Right cardiac atrium (tissue), 5 donors: ENCODE measurements at places on chromosomes 7 and 10.

DNA sequence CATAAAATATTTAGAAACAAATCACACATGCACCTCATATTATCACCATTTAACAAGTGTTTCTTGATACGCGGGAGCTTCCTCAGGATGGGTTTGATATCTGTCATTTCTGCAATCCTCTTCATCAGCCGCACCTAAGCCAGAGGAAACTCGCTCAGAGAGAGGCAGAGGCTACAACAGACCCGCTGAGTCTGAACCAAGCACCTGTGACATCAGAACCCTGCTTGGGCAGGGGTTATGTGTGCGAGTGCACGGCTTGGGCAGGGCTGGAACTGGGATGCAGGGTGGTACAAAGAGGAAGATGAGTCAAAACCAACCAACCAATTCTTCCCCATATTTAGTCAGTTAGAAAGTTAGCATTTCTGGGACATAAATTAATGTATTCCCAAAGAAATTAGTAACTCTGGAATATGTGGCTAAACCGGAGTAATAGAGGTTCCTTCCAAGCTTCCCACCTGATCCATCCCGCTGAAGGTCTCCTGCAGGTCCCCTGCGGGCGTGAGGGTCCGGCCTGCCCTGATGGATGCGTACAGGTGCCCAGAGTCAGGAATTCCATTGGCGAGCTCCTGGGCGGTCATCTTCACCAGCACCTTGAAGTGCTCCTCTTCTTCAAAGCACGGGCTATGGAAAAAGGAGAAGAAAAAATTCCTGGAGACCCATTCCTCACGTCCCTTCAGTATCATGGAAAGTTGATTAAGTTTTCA, 25.3 kb downstream of the PITRM1 start:
- DNase-seq, result no peak

- DNase-seq, result no peak
These were observed 215.5 kb downstream of the INHBA start for GRCh38 chr7:41487229-41487940.

DNA sequence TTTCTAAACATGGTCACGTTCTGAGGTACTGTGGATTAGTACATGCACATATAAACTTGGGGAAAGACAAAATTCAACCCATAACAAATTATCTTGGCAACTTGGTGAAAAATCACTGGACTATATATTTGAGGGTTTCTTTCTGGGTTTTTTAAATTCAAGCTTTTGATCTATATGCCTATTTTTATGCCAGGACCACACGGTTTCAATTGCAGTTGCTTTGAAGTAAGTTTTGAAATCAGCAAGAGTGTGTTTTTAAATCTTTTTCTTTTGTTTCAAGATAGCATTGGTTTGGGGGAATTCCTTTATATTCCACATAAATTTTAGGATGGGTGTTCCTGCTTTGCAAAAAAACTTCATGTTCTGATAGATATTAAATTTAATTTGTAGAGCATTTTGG, 406.4 kb upstream of the VWC2 start:
- no peak for DNase-seq

DNA sequence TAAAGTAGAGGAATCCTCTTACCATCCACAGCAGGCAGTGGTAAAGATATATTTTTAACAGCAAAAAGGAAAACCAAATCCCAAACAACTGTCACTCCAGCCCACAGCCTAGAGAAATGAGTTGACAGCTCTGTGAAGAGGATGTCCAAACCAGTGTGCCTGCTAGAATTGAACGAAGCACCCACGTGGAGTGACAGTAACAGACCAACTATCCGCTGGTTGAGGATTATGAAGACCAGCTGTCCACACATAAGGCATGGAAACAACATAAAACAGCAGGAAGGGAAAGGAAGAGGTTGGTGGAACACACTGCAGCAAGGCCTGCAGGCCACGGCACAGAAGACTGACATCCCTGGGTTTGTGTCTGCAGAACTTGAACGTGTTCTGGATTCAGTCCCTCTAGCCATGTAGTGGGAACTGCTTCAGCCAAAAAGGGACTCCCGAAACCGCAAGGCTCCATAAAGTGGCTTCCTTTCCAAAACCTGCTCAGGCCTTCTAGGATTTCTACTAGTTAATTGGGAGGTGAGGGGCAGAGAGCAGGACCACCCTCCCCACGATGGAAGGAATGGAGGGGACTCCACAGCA, 324.4 kb downstream of the BICC1 start:
- no peak for DNase-seq

DNA sequence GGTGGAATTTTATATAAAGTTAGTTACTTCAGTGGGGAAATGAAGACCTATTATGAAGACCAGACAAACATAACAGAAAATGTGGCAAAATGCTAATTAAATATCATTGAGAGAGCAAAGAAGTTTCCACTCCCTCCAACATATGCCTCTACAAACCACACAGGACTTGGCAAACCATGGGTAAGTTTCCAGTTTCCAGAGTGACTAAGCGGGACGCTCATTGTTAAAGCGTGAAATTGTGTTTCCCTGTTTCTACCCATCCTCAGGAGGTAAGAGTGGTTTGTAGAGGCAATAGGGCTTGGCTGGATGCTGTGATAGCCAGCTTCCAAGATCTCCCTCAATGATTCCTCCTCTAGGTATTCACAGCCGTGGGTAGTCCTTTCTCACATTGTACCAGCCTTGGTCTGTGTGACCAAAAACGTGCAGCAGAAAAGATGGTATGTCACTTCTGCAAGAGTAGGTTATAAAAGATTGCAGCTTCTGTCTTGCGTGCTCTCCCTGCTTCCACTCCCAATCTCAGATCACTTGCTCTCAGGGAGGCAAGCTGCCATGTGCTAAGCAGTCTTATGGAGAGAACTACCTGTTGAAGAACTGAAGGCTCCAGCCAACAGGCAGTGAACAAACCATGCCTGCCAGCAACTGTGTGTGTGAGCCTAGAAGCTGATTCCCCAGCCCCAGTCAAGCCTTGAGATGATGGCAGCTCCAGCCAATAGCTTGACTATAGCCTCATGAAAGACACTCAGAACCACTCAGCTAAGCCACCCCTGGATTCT, 35.7 kb downstream of the CBX3 start:
- no peak for DNase-seq

DNA sequence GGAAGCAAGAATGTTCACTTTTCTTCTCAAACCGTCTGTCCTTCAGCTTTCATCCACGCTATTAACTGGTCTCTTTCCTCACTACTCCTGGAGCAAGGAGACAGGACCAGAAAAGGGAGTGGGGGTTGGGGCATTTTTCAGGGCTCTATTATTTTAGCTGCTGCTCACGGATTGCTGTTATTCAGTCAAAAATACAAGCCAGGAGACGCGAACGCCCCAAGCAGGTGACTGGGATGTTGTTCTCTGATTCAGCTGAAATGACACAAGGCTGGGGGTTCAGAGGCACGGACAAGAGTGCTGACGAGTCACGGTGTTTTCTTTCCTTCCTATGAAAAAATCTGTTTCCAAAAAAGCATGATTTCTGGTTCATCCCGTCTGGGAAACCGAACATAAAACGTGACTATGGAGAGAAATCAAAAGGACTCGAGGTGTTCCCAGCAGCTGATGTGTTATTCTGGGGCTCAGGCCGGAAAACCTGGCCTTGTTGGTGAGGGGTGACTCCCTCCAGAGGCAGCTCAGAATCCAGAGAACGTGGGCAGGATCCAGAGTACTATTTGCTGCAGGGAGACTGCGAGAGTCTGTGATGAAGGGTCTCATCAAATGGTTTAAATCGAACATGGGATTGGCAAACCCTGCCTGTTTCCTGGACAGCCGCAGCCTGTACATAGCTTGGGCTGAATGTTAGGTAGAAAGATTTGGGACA, 3.5 kb upstream of the INHBA start:
- no peak for DNase-seq

- DNase-seq, result no peak
These were observed 192.6 kb upstream of the C7orf33 start for GRCh38 chr7:148397985-148398384.

GRCh38 chr7:49618028-49618427, 155.4 kb upstream of the VWC2 start:
- no peak for DNase-seq

GRCh38 chr10:61896854-61897661, 4.4 kb upstream of the ARID5B start:
- peak; percentile 86 for DNase-seq

- no peak for DNase-seq
These were observed 220.7 kb downstream of the ADK start for GRCh38 chr10:74371696-74372095.
